ENCODE measurements at places on chromosomes 3 and 15. TPM values are rescaled to one million over a fixed set of nuclear protein-coding genes. Genes with fewer than 3 reads are reported as not detected.

- peaks cover 2% of the 10 kb centered on the region for H3K36me3 ChIP-seq
- no peaks in the 10 kb centered on the region for H3K27me3 ChIP-seq
- no peak overlapping the region for H3K4me3 ChIP-seq
Measured at GRCh38 chr3:144585408-144585807, 613.8 kb downstream of the DIPK2A start.

DNA sequence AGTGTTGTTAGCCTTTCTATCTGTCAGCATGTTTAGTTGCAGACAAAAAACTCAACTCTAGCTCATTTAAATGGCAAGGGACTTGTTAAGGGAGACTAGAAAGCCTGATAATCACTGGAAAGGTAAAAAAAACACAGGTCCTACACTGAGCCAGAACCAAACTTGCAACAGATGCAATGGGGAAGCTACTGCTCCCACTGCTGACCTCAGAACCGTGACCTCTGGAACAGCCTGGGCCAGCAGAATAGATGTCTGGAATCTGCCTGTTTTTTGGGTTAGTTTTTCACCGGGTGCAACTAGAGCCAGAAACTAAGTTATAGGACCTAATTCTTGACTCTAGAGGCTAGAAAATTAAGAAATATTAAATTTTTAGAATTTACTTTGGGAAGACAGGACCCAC lies 32.5 kb upstream of the ARL14 start:
- no peaks in the 10 kb centered on the region for H3K27me3 ChIP-seq
- DNase-seq = no peak
- no peak overlapping the region for H3K4me3 ChIP-seq
- H3K27ac ChIP-seq = no peak overlapping the region
- H3K4me1 ChIP-seq = peaks cover 6% of the 10 kb centered on the region

The NTRK3 gene
- not detected for total RNA-seq

DNA sequence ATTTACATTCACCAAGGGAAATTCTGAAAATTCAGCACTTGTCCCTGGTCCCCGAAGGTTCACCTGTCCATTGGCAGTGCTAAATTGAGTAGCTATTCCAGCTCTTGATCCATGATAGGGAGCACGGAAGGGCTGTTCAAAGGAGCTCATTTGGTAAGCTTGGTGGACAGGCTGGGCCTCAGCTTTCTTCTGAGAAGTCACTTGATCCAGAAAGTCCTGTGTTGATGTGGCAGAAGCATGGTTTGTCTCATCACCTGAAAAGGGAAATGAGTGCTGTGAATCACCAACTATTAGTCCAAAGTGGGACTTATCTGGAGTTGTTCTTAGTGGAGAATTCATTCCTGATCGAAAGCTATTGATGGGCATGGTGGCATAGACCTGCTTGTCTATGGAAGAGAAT lies 19.9 kb upstream of the SLC12A8 start:
- DNase-seq = no peak
- no peaks in the 10 kb centered on the region for H3K27me3 ChIP-seq
- peaks cover 26% of the 10 kb centered on the region for H3K36me3 ChIP-seq
- no peak overlapping the region for H3K4me3 ChIP-seq
- no peak overlapping the region for H3K27ac ChIP-seq

GRCh38 chr3:64257100-64257755 lies 32.0 kb upstream of the PRICKLE2 start:
- DNase-seq = no peak
- H3K27ac ChIP-seq = no peak overlapping the region
- no peak overlapping the region for H3K4me3 ChIP-seq
- no peaks in the 10 kb centered on the region for H3K27me3 ChIP-seq
- no peaks in the 10 kb centered on the region for H3K36me3 ChIP-seq

The GHSR gene
- total RNA-seq = not detected

The EOMES gene
- not detected for total RNA-seq

- H3K36me3 ChIP-seq = no peaks in the 10 kb centered on the region
- no peaks in the 10 kb centered on the region for H3K27me3 ChIP-seq
- H3K27ac ChIP-seq = no peak overlapping the region
Measured at GRCh38 chr3:141150081-141150830, 81.4 kb upstream of the PXYLP1 start.

The SLC15A2 gene
- 0.40 TPM for total RNA-seq

- H3K27ac ChIP-seq = no peak overlapping the region
- H3K4me1 ChIP-seq = no peaks in the 10 kb centered on the region
- peaks cover 34% of the 10 kb centered on the region for H3K36me3 ChIP-seq
- H3K27me3 ChIP-seq = no peaks in the 10 kb centered on the region
Measured at GRCh38 chr3:125261031-125261430, 48.5 kb upstream of the SLC12A8 start.

GRCh38 chr3:36926292-36926897 lies 18.5 kb downstream of the TRANK1 start:
- peak; percentile 13 for DNase-seq
- H3K27ac ChIP-seq = no peak overlapping the region
- no peaks in the 10 kb centered on the region for H3K4me1 ChIP-seq

DNA sequence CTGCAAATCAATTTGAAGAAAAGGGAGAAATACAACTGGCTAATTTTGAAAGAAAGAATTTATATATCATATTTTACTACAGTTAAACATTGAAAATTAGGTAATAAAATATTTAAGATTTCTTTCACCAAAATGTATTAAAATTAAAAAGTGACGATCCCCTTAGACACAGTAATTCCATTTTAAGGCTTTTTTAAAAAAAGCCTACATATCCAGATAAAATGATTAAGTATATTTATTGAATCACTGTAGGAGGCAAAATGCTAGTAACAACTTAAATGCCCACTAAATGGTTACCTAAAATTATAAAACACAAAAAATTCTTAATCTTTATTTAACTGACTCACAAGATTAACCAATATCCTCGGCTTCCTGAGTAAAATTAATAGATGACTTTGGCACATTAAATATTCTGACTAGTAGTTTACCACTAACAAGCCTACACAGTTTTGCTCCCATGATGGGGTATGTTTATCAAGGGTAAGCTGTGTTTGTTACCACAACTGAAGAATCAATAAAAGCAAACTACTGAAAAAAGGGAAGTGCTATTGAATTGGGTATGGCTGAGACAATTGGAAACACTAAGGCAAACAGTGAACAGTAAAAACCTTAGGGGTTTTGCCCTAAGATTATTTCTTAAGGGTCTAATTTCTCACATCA lies 28.4 kb downstream of the ANKRD28 start:
- no peaks in the 10 kb centered on the region for H3K27me3 ChIP-seq
- peaks cover 77% of the 10 kb centered on the region for H3K4me1 ChIP-seq
- peaks cover 48% of the 10 kb centered on the region for H3K36me3 ChIP-seq
- DNase-seq = no peak
- peak overlapping the region; percentile 96 for H3K27ac ChIP-seq

DNA sequence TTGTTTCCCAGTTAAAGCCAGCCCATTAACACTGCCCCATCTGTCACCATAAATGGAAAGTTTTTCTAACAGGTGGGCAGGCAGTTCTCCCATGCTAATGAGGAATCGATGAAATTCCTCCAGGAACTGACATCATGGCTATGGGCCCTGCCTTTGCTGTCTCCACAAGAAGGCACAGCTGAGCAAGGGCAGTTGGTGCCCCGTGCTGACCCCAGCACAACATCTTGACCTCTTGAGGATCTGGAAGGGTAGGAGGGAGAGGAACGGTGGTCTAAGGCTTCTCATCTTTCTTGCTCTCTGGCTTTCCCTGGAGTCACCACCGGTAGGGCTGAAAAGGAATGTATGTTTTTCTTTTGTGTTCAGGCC lies 46.7 kb downstream of the CHCHD6 start:
- H3K4me3 ChIP-seq = no peak overlapping the region
- no peaks in the 10 kb centered on the region for H3K27me3 ChIP-seq
- peak overlapping the region; percentile 66 for H3K27ac ChIP-seq
- DNase-seq = peak; percentile 60
- no peaks in the 10 kb centered on the region for H3K36me3 ChIP-seq
